ENCODE measurements at places on chromosomes 13 and 19. TPM values are rescaled to one million over a fixed set of nuclear protein-coding genes. Genes with fewer than 3 reads are reported as not detected.

Gene KLK8
- not detected for total RNA-seq

Gene SIGLECL1
- total RNA-seq: not detected

Gene MRPL34
- total RNA-seq: 70.3 TPM

Gene SPATA13
- total RNA-seq: 19.3 TPM

Gene KIR2DL3
- total RNA-seq: not detected

Gene ZNF558
- total RNA-seq: 29.4 TPM

Gene KCTD12
- total RNA-seq: 54.6 TPM

Gene SERPINE3
- total RNA-seq: not detected

Gene FUT2
- total RNA-seq: not detected

All from cardiac atrium fibroblast (primary cell).